NK-92 treated with Interleukin-12 subunit alpha and Interleukin-12 subunit beta, amount 100 ng/mL, for 24 hours (cell line): ENCODE measurements at places on chromosomes 2 and 18.

GRCh38 chr2:1010415-1010930 is 59.8 kb downstream of the SNTG2 start:
- DNase-seq, result no peak

DNA sequence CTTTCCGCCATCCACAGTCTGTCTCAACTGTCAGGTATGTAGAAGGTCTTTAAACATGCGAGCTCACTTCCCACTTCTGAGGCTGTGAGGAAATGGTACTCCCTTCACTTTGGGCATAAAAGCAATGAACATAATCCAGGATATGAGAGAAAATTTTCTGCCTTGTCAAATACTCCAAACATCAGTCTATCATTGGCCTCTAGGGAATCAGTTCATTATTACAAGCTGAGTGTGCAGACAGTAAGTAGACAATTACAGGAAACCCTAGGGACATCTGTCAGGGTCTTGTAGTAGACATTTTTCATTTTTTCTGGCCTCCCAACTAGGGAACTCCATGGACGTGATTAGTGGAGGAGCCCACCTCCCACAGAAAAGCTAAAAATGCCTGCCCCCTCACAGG is 13.6 kb upstream of the APCDD1 start:
- no peak for DNase-seq

DNA sequence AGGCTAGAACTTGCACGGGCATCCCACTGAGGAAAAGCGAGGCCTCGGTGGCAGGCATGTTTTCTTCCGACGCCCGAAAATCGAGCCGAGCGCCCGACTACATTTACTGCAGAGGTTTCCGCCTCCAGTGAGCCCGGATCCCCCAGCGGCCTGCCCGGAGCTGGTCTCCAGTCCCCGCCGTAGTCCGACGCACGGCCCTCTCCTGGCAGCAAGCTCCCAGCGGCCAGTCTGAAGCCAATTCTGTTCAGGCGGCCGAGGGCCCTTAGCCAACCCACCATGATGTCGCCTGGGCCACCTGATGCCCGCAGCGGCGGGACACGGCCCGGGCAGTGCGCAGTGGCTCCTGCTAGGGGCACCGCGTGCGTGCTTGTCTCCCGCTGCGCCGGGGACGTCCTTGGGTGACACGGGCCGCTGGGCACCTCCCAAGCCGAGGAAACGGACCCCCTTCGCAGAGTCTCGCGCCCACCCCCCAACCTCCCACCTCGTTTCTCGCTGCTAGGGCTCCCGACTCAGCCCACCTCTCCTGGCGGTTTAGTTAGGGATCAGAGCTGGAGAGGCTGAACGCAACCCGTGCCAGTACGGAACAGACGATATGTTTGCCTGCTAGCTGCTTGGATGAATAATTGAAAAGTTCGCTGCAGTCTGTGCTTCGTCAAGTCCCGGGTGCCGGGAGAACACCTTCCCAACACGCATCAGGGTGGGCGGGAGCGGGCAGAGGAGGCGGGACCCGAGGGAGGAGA is 5.3 kb downstream of the ONECUT2 start:
- no peak for DNase-seq

DNA sequence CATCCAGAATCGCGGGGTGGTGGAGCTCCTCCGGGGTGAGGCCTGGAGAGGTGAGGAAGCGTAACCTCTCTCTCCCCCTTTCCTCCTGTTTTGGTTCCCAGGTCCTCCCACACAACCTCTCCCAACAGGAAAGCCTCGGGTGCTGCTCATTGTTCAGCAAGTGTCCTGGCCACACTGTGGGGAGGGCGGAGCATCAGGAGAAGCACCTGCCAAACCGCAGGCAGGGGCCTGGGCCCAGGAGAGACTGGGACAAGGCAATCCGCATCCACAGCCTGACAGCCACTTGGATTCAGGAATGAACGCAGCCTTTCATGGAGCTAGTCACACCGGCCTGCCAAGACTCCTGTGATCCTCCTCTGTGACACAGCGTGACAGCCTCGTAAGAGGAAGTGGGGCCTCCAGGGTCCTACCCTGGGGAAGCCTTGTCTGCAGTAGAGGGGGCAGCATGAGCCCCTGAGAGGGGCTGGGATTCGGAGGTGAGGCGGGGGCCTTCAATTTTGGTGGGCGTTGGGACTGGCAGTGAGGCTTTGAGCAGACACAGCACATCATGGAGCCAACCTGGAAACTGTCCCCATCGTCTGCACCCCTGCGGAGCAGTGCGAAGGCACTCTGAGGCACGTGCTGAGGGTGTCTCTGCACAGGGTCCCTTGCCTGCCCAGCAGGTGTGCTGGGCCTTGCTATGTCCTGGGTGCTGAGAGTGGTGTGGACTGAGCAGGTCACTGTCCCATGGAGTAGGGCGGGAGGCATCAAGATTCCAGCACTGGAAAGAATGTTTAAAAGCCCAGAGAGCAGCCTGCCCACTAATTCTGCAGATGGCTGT is 62.2 kb downstream of the EDAR start:
- no peak for DNase-seq

DNA sequence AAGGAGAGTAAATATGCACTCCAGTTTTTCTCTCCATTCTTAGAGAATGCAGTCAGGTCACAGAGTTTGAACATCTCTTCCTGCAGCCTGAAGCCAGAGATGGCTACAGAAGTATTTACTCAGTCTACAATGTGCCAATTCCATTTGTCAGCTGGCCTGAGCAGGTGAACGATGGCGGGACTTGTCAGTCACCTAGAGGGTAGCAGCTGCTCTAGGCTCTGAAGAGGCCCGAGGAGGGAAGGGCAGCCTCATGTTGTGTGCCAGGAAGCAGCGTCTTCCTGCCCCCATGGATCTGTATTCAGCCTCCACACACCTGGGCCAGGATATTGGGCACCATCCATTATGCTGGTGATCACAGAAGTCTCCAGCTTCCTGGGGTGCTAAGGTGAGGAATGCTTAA is 316.7 kb upstream of the CHAC2 start:
- DNase-seq, result no peak

- no peak for DNase-seq
Measured at GRCh38 chr2:143936848-143937722, 582.8 kb downstream of the ZEB2 start.

DNA sequence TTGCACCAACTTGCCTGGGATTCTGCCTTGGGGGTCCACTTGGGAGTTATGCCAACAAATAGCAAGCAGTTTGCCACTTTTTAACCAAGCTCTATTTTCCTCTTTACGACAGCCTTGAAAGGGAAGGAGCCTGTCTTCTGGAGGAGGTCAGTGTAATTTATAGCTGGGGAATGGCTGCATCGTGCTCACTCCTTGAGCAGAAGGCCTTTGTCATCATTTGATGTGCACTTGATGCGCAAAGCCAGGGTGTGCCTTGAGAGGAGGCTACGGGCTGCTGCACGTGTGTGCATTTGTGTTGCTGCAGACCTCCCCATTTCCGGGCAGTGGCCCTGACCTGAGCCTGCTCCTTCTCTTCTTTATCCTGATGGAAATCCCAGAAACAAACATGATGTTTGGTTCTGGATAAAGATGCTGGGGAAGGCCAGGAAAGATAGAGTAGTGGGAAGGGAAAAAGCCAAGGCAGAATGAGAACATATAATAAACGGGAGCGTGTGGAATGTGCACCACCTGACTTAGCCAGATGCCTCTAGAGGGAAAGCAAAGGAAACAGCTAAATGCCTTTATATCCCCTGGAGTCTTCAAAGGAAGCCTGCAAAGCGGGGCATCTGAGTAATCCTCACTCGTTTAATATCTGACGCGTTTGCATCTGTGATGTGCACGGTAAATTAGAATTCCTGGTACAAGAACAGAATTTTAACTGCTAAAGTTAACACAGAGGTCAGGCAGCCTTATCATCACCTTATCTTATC is 68.3 kb upstream of the ZNF521 start:
- no peak for DNase-seq

DNA sequence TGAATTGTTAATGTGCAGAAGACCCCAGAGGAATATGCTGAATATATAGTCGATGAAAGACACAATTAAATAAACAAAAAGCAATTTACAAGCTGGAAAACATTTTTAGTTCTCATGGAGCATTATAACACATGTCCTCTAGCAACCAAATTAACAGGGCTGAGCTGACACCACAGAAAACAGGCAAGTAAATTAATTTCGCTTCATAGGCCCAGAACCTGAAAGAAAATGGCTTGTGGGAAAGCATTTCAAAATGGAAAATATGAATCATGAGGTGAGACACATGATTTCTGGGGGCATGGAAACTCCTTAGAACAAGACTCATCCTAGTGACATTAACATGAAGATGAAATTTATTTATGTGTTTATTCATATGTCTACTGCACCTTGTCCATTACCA is 25.0 kb upstream of the RNF152 start:
- DNase-seq, result no peak

GRCh38 chr2:58560531-58560930 is 319.4 kb upstream of the FANCL start:
- no peak for DNase-seq

GRCh38 chr2:11967946-11968465 is 221.6 kb downstream of the LPIN1 start:
- DNase-seq, result no peak

DNA sequence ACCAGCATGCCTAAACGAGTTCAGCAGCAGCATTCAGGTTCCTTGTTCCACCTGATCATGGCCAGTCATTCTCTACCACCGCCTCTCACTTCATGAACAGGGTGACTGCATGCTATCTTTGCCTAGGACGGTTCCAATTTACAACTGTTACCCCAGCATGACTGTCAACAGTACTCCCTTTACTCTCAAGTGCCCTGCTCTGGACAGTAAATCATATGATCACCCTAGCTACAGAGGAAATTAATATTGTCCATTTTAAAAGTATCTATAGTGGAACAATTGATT is 25.7 kb downstream of the MGAT4A start:
- DNase-seq, result no peak

DNA sequence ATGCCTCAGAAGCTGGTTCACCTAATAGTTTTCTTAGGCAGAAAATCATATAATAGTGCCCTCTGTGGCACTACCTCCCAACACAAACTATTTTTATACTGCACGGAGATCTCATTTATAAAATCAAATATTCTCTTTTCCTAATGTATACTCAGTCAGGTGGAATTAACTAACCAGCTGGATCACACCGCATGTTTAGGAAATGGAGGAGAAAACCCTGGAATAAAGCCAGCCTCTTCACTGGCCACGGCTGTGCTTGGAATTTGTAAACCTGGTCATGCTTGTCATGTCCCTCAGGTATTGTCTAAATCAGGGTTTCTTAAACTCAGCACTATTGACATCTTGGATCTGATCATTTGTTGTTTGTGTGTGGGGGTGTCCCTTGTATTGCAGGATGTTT is 85.6 kb downstream of the DOCK10 start:
- DNase-seq, result no peak

- DNase-seq, result no peak
Measured at GRCh38 chr2:158746488-158746887, 48.6 kb upstream of the DAPL1 start.

- DNase-seq, result no peak
Measured at GRCh38 chr18:46677611-46678010, 20.6 kb upstream of the LOXHD1 start.

DNA sequence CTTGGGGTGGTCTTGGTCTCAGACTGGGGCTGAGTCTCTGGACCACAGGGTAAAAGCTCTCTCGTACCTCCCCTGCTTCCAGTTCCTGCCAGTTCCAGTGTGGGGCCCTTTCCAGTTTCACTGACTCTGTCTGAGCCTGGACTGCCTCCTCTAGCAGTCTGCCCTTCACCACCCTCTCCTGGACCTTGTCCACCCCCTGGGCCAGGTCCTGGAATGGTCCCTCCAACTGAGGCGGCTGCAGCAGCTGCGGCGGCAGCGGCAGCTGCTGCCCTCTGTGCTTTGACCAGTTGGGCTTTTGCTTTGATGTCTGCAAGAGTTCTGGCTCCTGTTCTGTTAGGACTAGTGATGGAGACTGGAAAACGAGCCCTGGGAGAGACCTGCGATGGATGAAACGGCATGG is 70.7 kb upstream of the DTNB start:
- DNase-seq, result no peak

- no peak for DNase-seq
Measured at GRCh38 chr18:51321696-51322095, 124.2 kb upstream of the MEX3C start.

GRCh38 chr18:11258039-11258610 is 108.8 kb upstream of the PIEZO2 start:
- DNase-seq, result no peak

- DNase-seq, result no peak
Measured at GRCh38 chr2:26380281-26380680, 21.4 kb upstream of the DRC1 start.

- no peak for DNase-seq
Measured at GRCh38 chr18:3097082-3097481, 84.1 kb upstream of the LPIN2 start.

GRCh38 chr18:32280188-32280783 is 90.4 kb downstream of the MEP1B start:
- DNase-seq, result no peak

DNA sequence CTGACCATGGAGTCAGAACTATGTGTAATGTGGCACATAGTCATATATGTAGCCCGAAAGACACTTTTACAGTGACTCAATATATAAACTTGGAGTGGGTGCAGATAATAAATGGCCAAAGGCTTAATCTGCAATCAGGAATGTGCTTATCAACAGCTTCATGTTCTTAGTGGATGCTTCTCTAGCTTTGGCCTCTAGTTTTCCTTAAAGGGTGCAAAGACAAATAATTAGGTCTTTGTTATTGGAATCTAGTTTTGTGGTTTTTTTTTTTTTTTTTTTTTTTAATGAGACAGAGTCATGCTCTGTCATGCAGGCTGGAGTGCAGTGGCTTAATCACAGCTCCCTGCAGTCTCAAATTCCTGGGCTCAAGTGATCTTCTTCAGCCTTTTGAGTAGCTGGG is 625.6 kb downstream of the EPHA4 start:
- no peak for DNase-seq

DNA sequence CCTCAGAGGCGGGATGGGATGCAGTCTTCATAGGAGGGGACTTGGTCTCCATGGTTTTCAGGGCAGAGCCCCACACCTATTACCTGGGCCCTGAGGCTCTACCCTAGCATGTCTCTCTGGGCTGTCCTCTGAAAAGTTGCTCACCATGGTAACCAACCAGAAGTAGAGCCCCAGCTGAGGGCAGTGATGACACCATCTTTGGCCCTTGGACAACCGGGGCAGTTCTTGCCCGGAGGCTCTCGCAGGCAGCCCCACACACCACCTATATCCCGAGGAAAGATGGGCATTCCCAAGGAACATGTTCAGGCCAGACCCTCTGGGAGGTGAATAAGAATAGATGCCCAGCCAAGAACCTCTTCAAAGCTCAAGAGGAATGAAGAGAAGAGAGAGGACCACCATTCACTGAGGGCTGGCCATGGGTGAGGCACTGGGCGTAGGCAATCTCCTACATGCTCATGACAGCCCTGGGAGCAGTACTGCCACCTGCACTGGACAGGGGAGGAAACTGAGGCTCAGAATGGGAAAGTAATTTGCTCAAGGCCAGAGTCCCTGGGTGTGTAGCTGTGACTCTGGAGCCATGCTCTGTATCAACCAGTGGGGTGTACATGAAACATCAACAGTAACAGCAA is 72.5 kb downstream of the HS1BP3 start:
- DNase-seq, result no peak

DNA sequence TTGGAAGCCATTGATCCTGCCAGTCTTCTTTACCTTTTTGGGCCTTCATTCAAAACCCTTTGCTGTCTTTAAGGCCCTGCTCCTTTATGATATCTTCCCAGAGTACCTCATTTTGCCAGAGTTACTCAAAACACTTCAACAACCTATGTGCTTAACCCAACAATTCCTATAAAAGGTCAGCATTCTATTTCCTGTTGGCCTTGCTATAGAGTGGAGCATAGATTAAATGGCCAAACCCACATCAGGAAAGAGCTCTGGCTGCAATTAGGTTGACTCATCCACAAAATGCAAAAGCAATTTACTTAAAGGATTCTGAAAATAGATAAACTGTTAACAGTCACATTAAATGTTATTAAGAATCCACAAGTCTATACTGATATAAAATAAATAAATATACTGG is 21.2 kb downstream of the MRPL33 start:
- DNase-seq, result no peak
